ENCODE measurements at places on chromosomes 7 and 10. TPM values are rescaled to one million over a fixed set of nuclear protein-coding genes. Genes with fewer than 3 reads are reported as not detected.

The ATOH7 gene
- not detected for total RNA-seq

The CUX1 gene
- total RNA-seq, result 41.0 TPM

The CDC14C gene
- not detected for total RNA-seq

- no peak for DNase-seq
Measured at GRCh38 chr7:136009488-136010079, 32.4 kb upstream of the MTPN start.

- DNase-seq, result no peak
Measured at GRCh38 chr10:86955501-86956194, 1.8 kb downstream of the MMRN2 start.

GRCh38 chr7:113004726-113005454 lies 81.7 kb downstream of the GPR85 start:
- DNase-seq, result no peak

GRCh38 chr7:13174991-13175390 lies 487.6 kb downstream of the ARL4A start:
- DNase-seq, result no peak

DNA sequence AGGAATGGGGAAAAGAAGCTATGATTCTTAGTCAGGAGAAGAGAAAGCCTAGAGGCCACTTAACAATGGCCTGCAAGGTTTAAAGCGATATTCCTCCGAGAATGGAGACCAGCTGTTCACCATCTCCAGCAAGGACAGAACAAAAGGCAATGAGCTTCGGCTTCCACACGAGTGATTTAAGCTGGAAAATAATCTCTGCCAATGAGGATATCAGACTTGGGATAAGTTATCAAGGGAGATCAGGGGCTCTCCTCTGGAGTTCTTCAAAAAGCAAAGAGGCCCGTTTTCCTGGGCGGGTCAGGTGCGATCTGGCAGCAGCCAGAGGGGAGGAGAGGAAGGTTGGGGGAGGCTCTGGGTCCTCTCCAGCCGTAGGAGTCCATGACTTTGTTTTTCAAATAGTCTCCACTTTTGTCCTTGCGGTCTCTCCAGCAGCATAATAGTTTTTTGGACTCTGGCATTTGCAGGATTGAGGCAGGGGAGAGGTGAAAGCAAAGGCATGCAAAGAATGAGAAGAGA lies 211.3 kb downstream of the SKIDA1 start:
- no peak for DNase-seq
